ENCODE measurements at places on chromosomes 5 and 9. TPM values are rescaled to one million over a fixed set of nuclear protein-coding genes. Genes with fewer than 3 reads are reported as not detected.
A peak's percentile ranks its signal among the peaks of the same experiment; 100 is the strongest.

DNA sequence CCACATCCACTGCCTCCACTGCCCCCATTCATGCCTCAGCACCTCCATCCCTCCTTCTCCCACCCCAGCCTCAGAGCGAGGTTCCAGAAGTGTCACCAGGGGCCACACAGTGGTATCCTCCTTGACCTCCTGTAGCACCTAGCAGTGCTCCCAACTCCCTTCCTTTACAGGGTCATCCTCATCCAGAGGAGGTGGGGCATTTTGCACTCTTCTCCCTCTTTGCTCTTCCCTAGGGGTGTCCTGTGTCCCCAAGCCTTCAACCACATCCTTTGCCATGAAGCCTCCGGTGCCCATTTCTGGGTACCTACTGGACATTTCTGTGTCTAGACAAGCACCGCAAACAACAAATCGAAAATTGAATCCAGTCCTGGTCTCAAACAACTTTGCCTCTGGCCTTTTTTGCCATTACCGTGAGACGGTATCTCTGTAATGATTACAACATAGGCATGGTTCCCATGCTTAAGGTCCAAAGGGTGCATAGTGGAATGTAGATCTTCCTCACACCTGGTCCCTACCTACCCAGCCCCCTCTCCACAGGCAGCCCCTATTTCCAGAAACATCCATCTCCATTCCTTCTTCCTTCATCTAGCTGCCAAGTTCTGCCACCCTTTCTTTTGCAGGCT is 17.6 kb downstream of the WWC1 start:
- H3K27ac ChIP-seq = no peak overlapping the region
- H3K4me1 ChIP-seq = no peaks in the 10 kb centered on the region
- H3K27me3 ChIP-seq = peaks cover 4% of the 10 kb centered on the region
- DNase-seq = no peak
- H3K4me3 ChIP-seq = no peak overlapping the region
- no peaks in the 10 kb centered on the region for H3K36me3 ChIP-seq

- no peak overlapping the region for H3K27ac ChIP-seq
- H3K4me3 ChIP-seq = no peak overlapping the region
- peaks cover 4% of the 10 kb centered on the region for H3K4me1 ChIP-seq
- H3K27me3 ChIP-seq = no peaks in the 10 kb centered on the region
- no peak for DNase-seq
- H3K36me3 ChIP-seq = peaks cover 3% of the 10 kb centered on the region
Measured at GRCh38 chr5:107990881-107991810, 320.4 kb upstream of the EFNA5 start.

CBY3 gene
- total RNA-seq = 0.68 TPM

FGF10 gene
- not detected for total RNA-seq

DNA sequence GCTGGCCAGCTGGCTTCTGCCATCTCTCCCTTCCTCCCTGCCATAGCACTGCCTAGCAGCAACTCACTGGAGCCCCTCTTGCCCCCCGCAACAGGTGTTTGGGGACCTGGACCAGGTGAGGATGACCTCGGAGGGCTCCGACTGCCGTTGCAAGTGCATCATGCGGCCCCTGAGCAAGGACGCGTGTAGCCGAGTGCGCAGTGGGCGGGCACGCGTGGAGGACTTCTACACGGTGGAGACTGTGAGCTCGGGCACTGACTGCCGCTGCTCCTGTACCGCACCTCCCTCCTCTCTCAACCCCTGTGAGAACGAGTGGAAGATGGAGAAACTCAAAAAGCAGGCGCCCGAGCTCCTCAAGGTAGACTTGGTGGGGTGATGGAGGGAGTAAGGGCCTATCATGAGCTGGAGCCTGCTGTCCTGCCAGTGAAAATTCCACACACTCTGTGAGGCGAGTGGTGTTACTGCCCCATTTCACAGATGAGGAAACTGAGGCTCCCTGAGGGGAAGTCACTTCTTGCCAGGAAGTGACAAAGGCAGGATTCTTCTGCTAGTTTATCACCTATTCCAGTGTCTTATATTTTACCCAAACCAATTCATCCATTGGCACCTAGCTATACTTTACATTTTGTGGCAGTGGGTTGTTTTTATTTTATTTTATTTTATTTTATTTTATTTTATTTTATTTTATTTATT is 10.1 kb downstream of the OLFML2A start:
- no peak overlapping the region for H3K4me3 ChIP-seq
- H3K36me3 ChIP-seq = no peaks in the 10 kb centered on the region
- no peaks in the 10 kb centered on the region for H3K4me1 ChIP-seq
- H3K27ac ChIP-seq = no peak overlapping the region
- no peak for DNase-seq

TMOD1 gene
- 1.5 TPM for total RNA-seq

DNA sequence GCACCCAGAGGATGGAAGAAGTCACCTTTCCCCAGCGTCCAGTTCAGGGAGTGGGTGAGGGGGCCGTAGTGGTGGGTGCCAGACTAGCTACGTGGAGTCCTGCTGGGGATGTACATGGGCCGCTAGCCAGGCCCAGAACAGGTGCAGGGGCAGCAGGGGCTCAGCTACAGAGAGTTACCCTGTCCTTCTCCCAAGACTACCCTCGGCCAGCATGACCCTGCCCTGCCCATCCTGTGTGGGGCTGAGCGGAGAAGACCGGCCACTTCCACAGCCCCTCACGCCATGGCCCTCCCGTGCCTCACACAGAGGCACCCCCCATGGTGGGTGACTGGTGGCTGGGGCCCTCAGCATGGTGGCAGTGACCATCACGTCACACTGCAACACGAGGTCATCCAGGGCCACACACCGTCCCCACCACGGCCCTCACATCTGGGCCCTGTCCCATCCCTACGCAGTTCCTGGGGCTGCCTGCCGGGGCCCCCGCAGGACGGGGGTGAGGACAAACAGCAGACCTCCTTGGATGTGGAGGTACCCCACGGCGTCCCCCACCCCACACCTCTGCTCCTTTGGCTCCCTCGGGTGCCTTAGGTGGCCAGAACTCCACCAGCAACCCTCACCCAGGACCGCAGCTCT is 977 bp upstream of the DPP7 start:
- DNase-seq = no peak
- H3K36me3 ChIP-seq = peaks cover 11% of the 10 kb centered on the region
- no peaks in the 10 kb centered on the region for H3K27me3 ChIP-seq
- peak overlapping the region; percentile 18 for H3K4me3 ChIP-seq
- peaks cover 12% of the 10 kb centered on the region for H3K4me1 ChIP-seq

DNA sequence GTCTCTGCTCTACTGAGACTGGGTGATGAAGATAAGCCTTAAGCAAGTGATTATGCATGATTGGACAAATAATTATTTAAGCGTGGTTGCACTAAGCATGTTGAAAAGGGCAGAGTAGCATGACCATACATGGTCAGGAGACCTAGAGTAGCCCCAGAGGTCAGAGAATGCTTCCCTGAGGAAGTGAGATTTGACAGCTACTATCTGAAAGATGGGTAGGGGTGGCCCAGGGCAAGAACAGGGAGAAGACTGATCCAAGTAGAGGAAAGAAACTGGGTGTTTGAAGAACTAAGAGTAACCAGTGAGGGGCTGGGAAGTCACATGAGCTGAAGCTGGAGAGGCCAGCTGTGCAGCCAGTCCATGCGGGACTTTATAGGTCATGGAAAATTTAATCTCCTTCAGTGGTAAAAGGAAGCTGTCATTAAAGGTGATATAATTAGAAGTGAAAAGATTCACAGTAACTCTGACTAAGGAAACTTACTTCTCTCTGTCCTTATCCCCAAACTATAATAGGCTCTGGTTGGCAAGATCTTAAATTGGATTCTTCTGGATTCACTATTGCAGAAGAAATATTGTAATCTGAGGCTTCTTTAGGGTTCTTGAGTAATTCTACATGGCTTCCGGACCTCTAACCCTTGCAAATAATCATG is 35.2 kb downstream of the YIPF5 start:
- H3K4me1 ChIP-seq = peaks cover 2% of the 10 kb centered on the region
- no peaks in the 10 kb centered on the region for H3K36me3 ChIP-seq
- peaks cover 11% of the 10 kb centered on the region for H3K27me3 ChIP-seq
- H3K27ac ChIP-seq = no peak overlapping the region
- no peak overlapping the region for H3K4me3 ChIP-seq
- DNase-seq = no peak

PCDHGA9 gene
- total RNA-seq = not detected

MVB12B gene
- 7.9 TPM for total RNA-seq

DNA sequence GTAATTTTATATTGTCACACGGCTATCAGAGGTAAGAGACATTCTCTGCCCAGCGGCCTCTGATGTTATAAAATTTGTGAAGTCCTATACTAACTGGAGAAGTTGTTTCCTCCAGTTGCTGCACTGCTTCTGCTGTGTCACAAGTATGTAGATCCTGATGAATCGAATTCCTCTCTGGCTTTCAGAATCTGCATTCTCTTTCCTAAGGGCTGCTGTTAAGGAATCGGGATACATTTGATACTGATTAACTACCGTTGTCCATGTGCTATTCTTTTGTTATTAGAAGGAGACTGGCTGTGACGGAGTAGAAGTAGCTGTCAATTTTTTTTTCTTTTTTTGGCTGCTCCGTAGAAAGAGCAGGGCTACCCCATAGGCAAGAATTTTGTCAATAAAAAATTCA is 81.7 kb upstream of the LRRC70 start:
- no peak overlapping the region for H3K4me3 ChIP-seq
- no peaks in the 10 kb centered on the region for H3K27me3 ChIP-seq
- DNase-seq = no peak
- peaks cover 13% of the 10 kb centered on the region for H3K36me3 ChIP-seq
- no peaks in the 10 kb centered on the region for H3K4me1 ChIP-seq
- H3K27ac ChIP-seq = no peak overlapping the region

- no peaks in the 10 kb centered on the region for H3K36me3 ChIP-seq
- peaks cover 4% of the 10 kb centered on the region for H3K27me3 ChIP-seq
- no peak overlapping the region for H3K4me3 ChIP-seq
- no peak for DNase-seq
- no peak overlapping the region for H3K27ac ChIP-seq
- H3K4me1 ChIP-seq = no peaks in the 10 kb centered on the region
Measured at GRCh38 chr9:14221119-14221518, 92.8 kb downstream of the NFIB start.

GARIN3 gene
- 0.47 TPM for total RNA-seq

DNA sequence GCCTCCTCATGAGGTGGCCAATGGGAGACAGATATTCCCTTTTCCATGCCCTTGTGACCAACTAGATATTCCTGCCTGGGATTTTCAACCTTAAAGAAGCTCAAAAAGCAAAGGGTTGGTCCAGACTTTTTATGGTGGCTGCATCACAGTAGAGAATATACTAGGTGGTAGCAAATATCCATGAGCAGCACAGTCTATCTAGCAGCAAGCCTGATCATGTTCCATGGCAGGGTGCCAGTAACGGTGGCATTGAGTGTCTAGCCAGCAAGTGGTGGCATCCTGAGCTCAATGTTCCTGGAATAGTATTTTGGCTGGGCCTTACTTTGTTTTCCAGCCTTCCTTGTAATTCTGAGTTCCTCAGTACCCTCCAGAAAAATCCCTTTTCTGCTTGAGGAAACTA is 25.8 kb downstream of the CDC25C start:
- H3K4me1 ChIP-seq = no peaks in the 10 kb centered on the region
- no peaks in the 10 kb centered on the region for H3K36me3 ChIP-seq
- no peak overlapping the region for H3K4me3 ChIP-seq
- no peak for DNase-seq
- H3K27me3 ChIP-seq = no peaks in the 10 kb centered on the region
- H3K27ac ChIP-seq = no peak overlapping the region

SVEP1 gene
- total RNA-seq = not detected

SLC2A8 gene
- 1.0 TPM for total RNA-seq

C9 gene
- total RNA-seq = not detected

GRCh38 chr5:102211165-102211564 is 84.9 kb downstream of the SLCO4C1 start:
- no peak overlapping the region for H3K27ac ChIP-seq
- no peaks in the 10 kb centered on the region for H3K36me3 ChIP-seq
- peaks cover 4% of the 10 kb centered on the region for H3K27me3 ChIP-seq
- no peak for DNase-seq
- no peak overlapping the region for H3K4me3 ChIP-seq
- H3K4me1 ChIP-seq = no peaks in the 10 kb centered on the region

- no peaks in the 10 kb centered on the region for H3K36me3 ChIP-seq
- no peak overlapping the region for H3K4me3 ChIP-seq
Measured at GRCh38 chr5:9441610-9442009, 104.3 kb downstream of the SEMA5A start.

DNA sequence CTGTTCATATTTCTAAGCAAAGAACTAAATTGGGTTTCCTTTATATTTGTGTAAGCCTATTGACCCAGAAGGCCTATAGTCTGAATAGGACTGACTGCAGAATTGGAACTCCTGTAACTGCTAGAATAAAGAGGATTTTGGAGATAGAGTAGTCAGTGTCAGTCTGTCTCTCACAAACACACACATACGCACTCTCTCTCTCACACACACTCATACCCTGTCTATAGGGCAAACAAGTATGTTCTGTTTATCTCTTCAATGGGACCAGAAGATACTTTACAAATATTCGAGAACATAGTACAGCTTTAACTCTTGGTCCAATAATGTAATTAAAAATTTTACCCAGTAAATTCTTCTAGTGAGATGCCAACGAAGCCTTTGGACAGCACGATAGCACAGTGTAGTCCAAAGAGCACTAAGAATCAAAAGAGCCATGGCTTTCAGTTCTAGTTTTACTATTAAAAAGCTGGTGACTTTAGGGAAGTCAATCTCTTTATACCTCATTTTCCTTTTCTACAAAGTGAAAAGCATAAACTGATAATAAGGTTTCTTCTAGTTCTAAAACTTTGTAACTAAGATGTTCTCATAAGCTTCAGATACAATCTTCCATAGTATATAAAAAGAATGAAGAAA is 19.3 kb downstream of the ABHD17B start:
- H3K4me1 ChIP-seq = peaks cover 42% of the 10 kb centered on the region
- H3K36me3 ChIP-seq = peaks cover 11% of the 10 kb centered on the region

NR2F1-AS1 gene
- not detected for total RNA-seq

DNA sequence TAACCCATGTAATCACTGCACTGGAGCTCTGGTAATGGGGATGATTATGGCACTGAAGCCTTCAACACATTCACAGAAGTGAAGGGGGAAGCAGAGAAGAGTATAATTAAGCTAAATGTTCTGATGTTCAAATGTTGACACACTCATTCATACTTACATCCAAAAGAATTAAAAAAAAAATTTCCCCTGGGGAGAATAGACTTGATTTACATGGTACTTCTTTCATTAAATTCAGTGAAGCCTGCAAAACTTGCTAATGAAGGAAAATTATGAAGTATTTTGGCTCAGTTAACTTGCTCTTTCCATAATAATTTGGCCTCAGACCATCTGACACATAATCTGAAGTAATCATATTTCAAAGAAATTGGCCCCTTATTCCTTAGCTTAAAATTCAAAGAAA is 428.8 kb downstream of the SH3GL2 start:
- H3K4me3 ChIP-seq = no peak overlapping the region
- H3K27me3 ChIP-seq = no peaks in the 10 kb centered on the region
- H3K36me3 ChIP-seq = no peaks in the 10 kb centered on the region
- no peak for DNase-seq
- no peaks in the 10 kb centered on the region for H3K4me1 ChIP-seq
- H3K27ac ChIP-seq = no peak overlapping the region

DNA sequence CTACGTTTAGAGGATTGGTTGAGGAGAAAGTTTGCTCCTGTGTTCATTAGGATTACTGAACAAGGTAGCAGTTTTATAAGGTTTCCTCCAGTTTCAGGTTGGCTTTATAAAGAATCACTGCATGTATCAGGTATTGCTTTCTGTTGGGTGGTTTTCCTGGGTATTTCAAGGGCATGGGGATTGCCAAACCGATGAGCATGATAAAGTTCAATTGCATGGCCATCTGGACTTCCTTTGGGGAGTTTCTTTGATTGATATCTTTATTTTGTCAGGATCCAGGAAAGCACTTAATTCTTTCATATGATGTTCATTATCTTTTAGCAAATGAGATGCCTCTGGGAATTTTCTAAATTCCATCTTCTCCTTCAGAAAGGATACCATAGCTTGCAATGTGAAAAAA is 10.3 kb upstream of the GABBR2 start:
- no peak overlapping the region for H3K4me3 ChIP-seq
- H3K36me3 ChIP-seq = no peaks in the 10 kb centered on the region
- DNase-seq = no peak
- H3K4me1 ChIP-seq = no peaks in the 10 kb centered on the region
